ENCODE measurements at places on chromosomes 12 and 14.
A peak's percentile ranks its signal among the peaks of the same experiment; 100 is the strongest.

GRCh38 chr12:63894132-63894531 lies 49.6 kb downstream of the SRGAP1 start:
- DNase-seq: no peak

GRCh38 chr12:23729359-23729758 lies 220.1 kb downstream of the SOX5 start:
- DNase-seq: no peak

DNA sequence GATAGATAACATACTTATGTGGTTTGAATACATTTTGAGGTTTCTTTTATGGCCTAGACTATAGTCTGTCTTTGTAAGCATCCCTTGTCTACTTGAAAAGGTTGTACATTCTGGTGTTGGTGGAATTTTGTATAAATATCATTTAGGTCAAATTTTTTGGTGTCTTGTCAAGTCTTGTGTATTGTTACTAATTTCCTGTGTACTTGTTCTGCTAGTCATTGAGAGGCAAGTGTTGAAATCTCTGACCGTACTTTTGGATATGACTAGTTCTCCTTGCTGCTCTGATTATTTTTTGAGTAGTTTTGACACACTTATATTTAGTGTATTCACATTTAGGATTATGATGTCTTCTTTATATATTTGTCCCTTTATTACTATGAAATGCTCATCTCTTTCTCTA lies 219.6 kb downstream of the CCDC91 start:
- DNase-seq: no peak

GRCh38 chr12:26630546-26631027 lies 202.4 kb downstream of the ITPR2 start:
- no peak for DNase-seq

GRCh38 chr12:131138638-131139362 lies 185.1 kb downstream of the ADGRD1 start:
- DNase-seq: no peak

DNA sequence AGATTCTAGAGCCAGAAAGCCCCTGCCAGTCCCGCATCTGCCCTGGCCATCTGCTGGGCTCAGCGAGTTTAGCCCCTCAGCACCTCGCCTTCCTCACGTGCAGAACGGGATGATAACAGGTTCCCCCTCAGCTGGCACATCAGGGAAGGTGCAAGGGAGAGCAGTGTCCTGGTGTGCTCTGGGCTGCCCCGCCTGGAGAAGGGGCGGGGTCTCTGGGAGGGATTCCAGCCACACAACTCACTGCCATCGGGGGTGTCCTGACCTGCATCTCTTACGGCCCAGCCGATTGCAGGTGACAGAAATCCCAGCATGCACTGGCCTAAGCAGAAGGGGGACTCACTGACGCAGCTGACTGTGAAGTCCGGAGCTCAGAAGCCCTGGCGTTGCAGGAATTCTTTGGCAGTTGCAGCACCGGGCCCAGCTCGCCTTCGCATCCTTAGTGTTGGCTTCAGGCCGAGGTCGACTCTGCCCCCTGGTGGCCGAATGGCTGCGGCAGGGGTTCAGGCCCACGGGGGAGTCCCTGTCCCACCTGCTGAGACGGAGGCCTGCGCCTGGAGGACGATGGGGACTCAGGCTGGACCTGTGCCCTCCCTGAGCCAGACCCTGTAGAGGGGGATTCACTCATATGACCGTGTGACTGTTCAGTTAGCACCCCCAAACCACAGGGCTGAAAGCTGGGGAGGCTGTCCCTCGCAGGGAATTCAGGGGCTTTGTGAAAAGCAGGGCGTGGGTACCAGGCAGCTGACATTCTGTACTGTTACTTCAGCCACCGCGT lies 178.6 kb downstream of the ADGRD1 start:
- DNase-seq: peak; percentile 71

- DNase-seq: no peak
Observed at GRCh38 chr12:116852303-116852702, 28.9 kb downstream of the HRK start.

DNA sequence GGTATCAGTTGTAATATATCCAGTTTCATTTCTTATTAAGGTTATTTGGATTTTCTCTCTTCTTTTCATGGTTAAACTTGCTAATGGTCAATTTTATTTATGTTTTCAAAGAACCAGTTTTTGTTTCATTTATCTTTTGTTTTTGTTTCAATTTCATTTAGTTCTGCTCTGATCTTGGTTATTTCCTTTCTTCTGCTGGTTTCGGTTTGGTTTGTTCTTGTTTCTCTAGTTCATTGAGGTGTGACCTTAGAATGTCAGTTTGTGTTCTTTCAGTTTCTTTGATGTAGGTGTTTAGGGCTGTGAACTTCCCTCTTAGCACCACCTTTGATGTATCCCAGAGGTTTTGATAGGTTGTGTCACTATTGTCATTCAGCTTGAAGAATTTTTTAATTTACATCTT lies 145.6 kb upstream of the SLCO1B1 start:
- DNase-seq: no peak

GRCh38 chr12:113906411-113907200 lies 59.5 kb downstream of the RBM19 start:
- no peak for DNase-seq

- DNase-seq: no peak
Observed at GRCh38 chr14:36751106-36751505, 89.4 kb downstream of the PAX9 start.

Data from activated CD4-positive, alpha-beta T cell treated with anti-CD3 and anti-CD28 coated beads for 24 hours (primary cell).